ENCODE measurements at places on chromosomes 12 and 14.

GRCh38 chr12:56948457-56948777, 9.0 kb downstream of the RDH16 start:
- no peak for DNase-seq

- DNase-seq: no peak
Measured at GRCh38 chr14:51581017-51581881, 70.5 kb upstream of the FRMD6 start.

DNA sequence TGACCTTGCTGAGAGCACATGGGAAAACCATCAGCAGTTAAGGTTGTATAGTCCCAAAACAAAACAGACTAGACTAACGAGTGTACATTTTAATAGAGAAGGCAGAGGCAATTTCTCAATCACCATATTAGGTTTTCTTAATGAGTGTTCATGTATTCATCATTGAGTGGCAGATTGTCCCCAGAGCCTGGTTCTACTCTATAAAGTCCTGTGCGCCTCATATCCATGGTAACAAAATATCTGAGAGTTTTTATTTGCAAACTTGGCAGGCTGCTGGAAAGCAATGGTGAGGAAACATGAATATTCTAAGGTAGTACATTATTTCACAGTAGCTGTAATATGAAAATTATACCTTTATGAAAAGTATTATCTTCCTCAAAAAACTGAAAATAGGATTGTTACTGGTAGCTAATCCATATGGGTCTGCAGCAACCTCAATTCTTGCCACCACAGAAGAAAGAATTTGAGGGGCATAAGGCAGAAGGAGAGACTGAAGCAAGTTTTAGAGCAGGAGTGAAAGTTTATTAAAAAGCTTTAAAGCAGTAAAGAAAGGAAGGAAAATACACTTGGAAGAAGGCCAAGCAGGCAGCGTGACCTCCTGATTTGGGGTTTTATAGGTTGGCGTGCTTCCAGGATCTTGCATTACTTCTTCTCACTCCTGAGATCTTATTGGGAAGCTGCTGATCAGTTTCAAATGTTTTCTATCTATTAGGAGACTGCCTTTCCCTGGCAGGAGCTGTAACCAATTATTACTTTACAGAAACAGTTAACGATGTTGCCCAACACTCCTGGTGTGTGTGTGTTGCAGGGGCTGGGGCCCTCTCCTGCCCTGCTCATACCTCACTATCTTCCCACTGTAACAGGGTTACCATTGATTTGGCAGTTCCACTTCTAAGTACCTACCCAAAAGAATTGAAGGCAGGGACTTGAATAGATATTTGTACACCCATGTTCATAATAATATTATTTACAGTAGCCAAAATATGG, 154.0 kb upstream of the NUDT4 start:
- DNase-seq: peak; percentile 32

- DNase-seq: no peak
Measured at GRCh38 chr12:6832125-6832524, 3.9 kb downstream of the P3H3 start.

DNA sequence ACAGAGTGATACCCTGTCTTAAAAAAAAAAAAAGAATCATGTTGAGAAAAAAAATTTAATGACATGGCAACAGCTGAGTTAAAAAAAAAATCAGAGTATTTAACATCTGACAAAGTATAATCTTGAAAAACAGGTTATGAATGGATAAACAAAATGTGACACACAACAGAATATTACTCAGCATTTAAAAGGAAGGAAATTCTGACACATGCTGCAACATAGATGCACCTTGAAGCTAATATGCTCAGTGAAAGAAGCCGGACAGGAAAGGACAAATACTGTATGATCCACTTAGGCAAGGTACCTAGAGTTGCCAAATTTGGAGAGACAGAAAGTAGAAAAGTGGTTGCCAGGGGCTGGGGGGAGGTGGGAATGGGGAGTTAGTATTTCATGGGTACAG, 19.4 kb upstream of the EIF2B2 start:
- DNase-seq: no peak

GRCh38 chr12:94900496-94900895, 103.0 kb downstream of the NDUFA12 start:
- DNase-seq: no peak

GRCh38 chr14:57933349-57933748, 67.5 kb upstream of the SLC35F4 start:
- DNase-seq: no peak

DNA sequence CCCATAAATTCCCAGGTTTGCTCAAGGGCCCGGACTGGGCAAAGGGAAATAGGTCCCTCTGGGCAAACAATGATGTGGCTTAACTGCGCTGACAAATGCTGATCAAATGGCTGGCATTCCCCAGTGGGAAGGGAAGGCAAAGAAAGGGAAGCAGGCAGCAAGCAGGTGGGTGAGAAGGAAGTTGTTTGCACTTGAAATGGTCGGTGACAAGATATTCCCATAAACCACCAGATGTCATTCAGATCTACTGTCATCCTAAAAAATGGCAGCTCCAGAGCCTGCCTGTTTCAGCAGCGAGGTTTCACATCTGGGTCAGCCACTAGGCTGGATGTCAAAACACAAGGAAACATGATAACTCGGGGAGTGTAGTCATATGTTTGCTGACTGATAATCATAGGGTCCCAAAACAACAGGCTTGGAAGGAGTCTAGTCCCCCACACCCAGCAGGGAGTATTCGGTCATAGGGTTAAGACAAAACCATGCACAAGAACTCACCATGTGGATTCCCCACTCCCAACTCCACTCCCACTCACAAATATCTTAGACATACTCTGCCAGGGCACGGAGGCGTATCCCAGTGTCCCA, 37.9 kb upstream of the MDM1 start:
- DNase-seq: no peak

DNA sequence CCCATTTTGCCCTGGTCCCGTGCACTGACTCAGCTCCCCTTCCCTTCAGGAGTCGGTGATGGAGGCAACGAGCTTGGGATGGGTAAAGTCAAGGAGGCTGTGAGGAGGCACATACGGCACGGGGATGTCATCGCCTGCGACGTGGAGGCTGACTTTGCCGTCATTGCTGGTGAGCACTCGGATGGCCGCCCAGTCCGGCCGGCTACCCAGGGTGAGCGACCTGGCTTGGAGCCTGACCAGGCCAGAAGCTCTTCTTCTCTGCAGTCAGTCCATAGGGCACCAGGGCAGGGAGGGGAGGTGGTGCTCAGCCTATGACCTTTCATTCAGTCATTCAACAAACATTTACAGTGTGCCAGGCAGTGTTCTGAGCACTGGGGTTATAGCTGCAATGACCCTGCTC, 39.8 kb downstream of the GPR68 start:
- DNase-seq: no peak

DNA sequence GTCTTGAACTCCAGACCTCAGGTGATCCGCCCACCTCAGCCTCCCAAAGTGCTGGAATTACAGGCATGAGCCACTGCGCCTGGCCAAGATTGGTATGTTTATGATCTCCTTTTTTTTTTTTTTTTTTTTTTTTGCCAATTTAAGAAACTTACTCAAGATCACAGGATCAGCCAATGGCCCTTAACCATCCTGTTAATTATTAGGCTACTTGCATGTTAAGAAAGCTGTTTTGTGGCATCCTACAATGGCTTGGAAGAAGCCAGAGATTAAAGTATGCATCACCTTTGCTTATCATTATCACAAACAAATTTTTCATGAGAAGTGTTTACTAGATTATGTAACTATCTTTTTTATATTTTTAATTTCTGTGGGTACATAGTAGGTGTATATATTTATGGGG, 140.2 kb downstream of the BCAT1 start:
- DNase-seq: no peak

DNA sequence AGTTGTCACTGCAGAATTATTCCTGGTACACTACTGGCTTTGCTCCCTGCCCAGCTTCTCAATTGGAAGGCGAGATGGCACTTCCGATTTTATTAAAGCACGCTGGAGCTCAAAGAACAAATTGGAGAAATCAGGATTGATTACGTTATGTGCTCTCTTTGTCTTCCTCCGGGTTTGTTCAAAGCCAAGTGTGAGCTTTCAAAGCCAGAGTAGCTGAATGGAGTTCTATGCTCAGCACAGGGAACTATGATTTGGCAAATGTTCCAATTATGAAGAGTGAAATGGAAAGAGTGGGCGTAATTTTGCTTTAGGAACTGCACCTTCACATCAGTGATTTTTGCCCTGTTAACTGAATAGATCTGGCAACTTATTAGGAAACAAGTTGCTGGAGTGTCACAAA, 72.4 kb downstream of the FLRT2 start:
- no peak for DNase-seq

DNA sequence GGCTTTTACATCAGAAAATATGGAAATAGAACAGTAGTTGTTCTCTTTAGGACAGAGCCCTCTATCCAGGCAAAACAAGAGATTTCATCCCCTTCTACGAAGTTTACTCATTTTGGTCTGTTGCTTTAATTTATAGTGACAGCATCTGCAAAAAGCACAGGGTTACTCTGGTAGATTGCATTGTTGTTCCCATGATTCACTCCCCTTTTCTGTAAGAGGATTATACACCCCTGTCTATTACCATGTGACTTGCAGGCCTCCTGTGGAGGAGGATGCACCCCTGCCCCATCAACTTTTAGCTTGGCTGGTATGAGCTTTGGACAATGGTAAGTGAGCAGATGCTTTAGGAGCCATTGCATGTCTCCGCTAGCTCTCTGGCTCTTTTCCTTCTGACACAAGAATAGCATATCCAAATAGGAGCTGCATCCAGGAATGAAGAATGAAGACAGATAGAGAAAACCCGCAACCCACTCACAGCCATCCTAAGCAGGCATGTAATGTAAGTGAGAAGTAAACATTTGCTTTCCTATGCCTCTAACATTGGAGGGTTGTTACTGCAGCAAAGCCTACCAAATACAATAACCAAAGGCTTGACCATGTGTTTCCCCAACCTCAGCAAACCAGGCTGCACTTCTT, 304.2 kb downstream of the AKAP6 start:
- DNase-seq: no peak

GRCh38 chr12:113899561-113900471, 66.3 kb downstream of the RBM19 start:
- DNase-seq: no peak

- DNase-seq: no peak
Measured at GRCh38 chr14:93527203-93527607, 96.5 kb downstream of the UNC79 start.

DNA sequence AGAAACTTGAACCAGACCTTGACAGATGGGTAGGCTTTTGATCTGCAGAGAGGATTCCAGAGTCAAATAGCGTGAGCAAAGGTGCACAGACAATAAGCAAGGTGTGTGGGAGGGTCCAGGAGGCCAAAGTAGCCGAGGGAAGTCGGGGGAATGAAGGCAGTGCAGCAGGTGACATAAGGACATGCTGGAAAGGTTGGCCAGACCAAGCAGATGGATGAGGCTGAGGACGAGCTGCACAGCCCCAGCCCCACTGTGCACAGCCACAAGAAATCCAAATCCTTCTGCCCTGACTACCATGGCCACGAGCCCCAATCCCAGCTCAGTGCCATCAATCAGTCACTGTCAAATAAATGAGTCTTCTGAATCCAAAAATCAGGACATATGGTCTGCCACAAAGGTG, 5.4 kb downstream of the TTC7B start:
- DNase-seq: no peak

DNA sequence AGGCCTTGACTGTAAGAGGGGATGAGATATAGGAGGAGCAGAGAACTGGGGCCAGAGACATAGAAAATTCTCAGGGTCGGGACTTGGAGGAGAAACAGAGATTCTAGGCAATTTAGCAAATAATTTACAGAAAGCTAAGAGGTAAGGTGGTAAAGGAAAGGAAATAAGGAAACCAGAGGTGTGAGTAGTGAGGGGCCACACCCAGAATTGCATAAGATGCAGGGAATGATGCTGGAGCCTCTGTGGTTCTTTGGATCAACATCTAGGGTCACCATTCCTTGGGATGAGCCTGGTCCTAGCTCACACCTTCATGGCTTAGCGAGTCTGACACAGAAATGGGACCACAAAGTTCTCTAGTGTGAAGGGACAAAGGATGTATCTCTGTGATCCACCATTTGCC, 949 bp upstream of the SDR9C7 start:
- DNase-seq: no peak

DNA sequence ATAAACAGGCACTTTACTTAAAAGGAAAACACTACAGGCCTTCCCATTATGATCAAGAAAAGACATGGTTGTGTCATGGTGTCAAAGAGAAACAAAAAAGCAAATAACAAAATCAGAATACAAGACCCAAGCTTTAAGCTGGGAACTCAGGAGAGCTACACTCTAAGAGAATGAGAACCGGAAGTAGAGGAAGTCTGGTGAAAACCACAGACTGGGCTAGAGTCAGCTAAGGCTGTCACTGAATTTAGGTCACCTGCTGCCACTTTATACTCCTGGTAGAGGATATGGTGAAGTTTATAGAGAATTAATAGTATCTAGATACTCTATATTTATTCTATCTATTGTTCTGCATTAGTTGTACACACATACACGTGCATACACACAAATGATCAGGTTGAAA, 971.7 kb downstream of the FLRT2 start:
- no peak for DNase-seq

DNA sequence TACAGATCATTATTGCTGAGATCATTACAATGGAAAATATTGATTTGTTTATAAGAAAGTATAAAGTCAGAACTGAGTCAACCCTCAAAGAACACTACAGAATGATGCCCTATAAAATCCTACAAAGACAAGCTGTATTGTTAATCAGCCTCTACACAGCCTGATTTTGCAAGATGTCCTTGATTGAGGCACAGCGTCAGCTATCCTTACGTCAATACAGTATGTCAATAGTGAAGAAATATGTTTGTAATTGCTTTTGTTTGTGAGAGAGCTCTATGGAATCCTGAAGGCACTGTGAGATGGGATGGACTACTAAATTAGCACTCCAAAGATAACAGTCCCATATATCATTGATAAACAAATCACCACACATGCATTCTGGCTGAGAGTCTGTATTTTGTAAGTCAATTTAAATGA, 70.7 kb downstream of the RASSF9 start:
- no peak for DNase-seq

- peak; percentile 35 for DNase-seq
Measured at GRCh38 chr14:75794615-75795038, 133.6 kb downstream of the TTLL5 start.

- no peak for DNase-seq
Measured at GRCh38 chr12:39348941-39349626, 93.8 kb downstream of the KIF21A start.

GRCh38 chr14:102729268-102729667, 48.0 kb upstream of the TRAF3 start:
- DNase-seq: no peak

GRCh38 chr12:14952299-14952921, 9.0 kb downstream of the ARHGDIB start:
- peak; percentile 87 for DNase-seq

DNA sequence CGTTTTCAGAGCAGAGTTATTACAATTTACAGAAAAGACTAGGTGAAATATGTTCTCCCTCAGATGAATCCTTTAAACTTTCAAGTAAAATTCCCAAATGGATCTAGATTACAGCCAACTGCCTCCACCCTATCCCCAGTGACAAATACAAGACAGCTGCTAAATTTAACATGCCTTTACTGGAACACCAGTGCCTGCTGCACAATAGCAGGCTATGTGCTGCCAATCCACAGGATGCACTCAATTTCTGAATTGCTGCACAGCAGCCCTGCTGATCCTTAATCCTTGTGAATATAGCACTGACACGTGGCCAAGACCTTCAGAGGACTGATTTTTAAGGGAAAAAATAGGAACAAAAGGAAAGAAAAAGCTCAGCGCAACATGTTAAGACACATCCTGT, 128.9 kb downstream of the CCER1 start:
- DNase-seq: no peak
